IPS DF 6.9 (cell line): ENCODE measurements at places on chromosomes 12 and 14.

GRCh38 chr12:115335594-115335993 is 651.6 kb upstream of the TBX3 start:
- no peak for DNase-seq

GRCh38 chr14:38994731-38995130 is 108.3 kb downstream of the SEC23A start:
- no peak for DNase-seq

DNA sequence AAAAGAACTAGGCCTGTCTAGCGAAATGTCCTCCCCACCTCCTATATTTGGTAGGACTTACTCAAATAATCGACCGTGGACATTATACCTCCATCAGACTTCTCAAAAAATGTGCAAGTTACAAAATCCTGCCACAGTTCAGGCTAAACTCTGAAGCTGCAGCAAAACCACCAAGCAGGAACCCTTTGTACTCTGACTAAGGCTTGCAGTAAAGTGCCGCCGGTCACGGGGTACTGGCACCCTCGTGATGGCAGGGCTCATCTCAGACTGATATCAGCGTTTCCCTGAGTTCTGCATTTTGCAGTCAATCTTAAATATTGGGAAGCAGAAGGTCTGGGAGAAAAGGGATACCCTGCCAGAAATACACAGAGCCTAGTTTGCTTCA is 17.1 kb downstream of the SLC11A2 start:
- no peak for DNase-seq

- DNase-seq, result no peak
These were observed 52.8 kb downstream of the AKAP6 start for GRCh38 chr14:32381869-32382268.

DNA sequence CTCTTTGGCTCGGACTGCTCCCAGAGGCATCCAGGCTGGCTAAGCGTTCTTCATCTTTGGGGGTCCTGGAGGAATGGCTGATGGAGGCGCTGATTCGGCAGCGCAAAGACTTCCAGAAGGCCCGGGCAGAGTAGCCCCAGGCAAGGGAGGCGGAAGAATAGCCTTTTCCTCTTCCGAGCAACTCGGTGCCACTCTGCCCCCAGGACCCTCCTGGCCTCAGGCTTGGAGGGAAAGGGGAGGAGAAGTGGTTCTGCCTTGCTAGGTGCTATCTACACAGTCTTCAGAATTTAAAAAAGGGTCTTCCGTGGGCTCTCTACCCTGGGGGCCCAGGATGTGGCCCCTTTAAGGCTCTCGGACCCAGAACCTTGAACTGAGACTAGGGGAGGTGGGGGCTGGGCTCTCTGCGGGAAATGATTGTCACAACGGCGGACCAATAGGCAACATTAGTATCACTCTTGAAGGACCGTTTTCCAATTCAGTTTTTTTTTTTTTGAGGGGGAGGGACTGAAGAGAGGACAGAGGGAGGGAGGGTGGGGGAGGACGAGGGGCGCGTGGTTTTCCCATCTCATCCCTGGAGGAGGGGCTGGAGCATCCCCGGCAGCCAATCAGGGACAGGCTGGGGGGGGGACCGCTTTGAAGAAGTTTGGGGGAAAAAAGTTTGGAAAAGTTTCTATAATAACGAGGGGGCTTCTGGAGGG is at the start of gene NFATC4:
NFATC4 (plus strand) TSS at position 671 of the 698 bp plus-strand sequence. CDS start 157 bp downstream, outside the sequence.
- DNase-seq, result peak; percentile 90

GRCh38 chr14:20846560-20846959 is 43.9 kb upstream of the RNASE1 start:
- DNase-seq, result no peak

- no peak for DNase-seq
These were observed 45.6 kb downstream of the LTBP2 start for GRCh38 chr14:74566174-74567141.

DNA sequence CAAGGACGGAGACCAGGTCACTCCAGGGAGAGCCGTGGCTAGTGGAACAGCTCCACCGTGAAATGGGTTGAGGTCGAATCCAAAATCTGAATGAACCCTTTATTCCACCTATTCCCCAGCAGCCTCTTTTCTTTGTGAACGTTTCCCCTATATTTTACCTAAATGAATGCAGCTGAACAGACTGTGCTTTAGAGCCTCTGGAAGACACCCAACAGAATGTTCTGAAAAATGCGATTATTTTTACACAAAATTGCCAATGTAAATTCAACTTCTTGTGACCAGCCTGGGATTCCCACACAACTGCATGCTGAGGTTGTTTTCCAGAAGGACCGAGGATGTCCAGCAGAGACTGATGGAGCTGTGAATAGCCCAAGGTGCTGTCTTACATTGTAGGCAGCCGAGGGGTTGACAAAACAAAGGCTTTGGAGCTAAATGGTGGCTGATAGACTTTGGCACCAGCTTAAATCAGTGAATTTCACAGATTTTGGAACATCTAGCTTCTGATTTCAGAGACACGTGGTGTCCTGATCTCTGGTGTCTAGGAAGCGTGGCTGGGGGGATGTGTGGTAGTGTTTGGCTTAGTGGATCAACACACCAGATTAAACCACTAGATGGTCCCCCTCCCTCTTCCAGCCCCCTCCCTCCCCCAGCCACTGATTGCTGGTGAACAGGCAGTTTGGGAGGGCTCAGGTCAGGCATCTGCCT is 150.4 kb downstream of the ZNF664 start:
- no peak for DNase-seq

GRCh38 chr14:53608369-53608768 is 348.3 kb downstream of the BMP4 start:
- DNase-seq, result no peak

- no peak for DNase-seq
These were observed 610 bp downstream of the VSIG10 start for GRCh38 chr12:118103201-118103600.

DNA sequence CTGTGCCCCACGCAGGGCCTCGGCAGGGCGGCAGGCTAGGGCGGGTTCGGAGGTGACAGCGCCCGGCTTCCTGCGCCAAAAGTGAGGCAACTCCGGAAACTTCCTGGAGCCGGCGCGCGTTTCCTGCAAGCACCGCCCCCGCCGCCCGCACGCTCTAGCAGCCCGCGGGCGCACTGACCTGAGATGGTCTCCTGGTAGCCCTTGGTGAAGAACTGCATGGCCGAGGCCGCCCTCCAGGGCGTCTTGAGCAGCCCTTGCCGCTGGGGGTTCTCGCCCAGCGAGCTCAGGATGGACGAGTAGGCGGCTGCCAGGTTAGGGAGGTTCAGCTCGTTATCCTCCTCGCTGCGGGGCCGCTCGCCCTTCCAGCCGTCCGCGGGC is 494 bp downstream of the GCH1 start:
- DNase-seq, result no peak
